Naive B cell (primary cell): ENCODE measurements at places on chromosomes 1 and 21.

GRCh38 chr1:3688356-3689137, 36.2 kb downstream of the TP73 start:
- no peak for DNase-seq

- DNase-seq, result no peak
Observed at GRCh38 chr1:3078430-3078861, 9.4 kb downstream of the PRDM16 start.

GRCh38 chr21:39663066-39663465, 50.3 kb downstream of the B3GALT5 start:
- DNase-seq, result no peak

- no peak for DNase-seq
Observed at GRCh38 chr1:72997041-72997440, 714.7 kb upstream of the NEGR1 start.

- DNase-seq, result no peak
Observed at GRCh38 chr1:214747050-214747635, 144.1 kb downstream of the CENPF start.

DNA sequence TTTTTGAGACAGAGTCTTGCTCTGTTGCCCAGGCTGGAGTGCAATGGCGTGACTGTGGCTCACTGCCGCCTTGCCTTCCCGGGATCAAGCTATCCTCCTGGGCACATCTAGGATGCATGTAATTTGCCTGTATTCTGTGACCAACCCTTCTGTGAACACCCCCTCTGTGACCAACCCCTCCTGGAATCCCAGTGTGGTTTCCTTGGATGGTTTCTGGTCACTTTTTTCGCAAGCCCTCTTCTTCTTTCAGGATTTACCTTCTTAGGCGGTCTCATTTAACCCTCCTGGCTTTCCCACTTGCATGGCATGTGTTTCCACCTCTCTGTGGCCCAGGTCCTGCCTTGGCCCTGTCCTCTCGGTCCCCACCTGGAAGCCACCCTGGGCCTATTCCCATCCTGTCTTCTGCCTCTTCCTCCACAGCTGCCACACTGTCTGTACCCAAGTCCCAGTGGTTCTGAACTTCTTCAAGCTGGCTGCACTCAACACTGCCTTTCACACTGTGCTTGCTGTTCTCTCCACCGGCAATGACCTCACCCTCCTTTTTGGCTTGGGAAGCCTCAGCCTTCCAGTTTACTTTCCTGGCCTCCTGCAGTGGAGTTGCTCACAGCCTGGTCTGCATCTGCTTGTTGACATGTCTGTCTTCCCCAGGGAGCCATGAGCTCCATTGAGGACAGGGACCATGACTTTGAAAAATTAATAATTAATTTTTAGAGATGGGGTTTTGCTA, 57.0 kb downstream of the DISC1 start:
- no peak for DNase-seq

DNA sequence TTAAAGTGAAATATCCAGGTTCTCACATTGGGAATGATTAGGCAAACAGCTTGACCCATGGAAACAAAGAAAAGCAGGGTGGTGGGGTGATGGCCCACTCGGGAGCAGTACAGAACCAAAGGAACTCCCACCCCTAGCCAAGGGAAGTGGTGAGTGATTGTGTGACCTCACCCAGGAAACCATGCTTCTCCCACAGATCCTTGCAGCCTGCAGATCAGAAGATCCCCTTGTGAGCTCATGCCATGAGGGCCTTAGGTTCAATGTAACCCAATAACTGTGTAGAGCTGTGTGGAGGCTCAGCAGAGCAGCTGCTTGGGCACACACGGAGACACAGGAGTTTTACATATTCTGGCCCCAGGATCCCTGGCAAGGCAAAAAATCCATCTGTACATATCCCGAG, 311.8 kb upstream of the DPYD start:
- DNase-seq, result no peak

DNA sequence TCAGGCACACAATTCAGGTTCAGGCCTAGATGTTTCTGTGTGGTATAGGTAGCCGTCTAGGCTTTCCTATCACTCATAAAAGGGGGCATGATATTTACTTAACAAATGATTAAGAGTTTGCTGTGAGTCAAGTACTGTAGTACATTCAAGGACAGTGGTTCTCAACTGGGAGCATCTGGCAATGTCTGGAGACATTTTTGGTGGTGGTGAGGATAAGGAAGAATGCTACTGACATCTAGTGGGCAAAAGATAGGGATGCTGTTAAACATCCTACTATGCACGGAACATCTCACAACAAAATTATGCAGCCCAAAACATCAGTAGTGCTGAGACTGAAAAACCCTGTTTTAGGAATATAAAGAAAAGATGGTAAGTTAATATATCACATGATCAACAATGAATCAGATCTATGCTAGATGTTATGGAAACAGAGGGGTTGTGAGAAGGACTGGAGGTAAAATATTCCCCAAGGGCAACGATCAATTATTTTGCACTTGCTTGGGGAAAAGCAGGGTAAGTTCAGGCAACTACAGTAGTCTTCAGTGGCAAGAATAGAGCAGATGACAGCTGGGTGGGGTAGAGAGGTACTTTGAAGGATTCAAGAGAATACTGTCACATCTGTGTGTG, 4.9 kb downstream of the DNTTIP2 start:
- DNase-seq, result peak; percentile 12

DNA sequence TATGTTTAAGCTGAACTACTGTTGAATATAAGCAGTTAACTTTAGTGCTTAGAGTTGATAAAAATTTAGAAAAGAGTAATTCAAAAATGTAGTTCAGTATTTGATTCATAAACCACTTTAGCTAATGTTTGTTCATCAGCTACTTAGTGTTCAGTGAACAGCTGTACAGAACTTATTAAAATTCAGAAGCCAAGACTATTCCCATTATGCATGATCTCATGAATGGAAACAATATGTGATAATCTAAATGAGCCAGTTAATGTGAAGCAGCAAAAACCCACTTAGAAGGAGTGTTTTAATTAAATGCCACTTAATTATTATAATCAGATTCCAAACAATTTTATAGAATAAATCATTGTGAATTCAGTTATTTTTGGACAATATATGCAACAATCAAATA, 92.9 kb upstream of the NEGR1 start:
- no peak for DNase-seq

GRCh38 chr1:156126630-156127534, 12.4 kb downstream of the LMNA start:
- peak; percentile 39 for DNase-seq

GRCh38 chr1:13901597-13901996, 201.6 kb downstream of the PRDM2 start:
- DNase-seq, result no peak

DNA sequence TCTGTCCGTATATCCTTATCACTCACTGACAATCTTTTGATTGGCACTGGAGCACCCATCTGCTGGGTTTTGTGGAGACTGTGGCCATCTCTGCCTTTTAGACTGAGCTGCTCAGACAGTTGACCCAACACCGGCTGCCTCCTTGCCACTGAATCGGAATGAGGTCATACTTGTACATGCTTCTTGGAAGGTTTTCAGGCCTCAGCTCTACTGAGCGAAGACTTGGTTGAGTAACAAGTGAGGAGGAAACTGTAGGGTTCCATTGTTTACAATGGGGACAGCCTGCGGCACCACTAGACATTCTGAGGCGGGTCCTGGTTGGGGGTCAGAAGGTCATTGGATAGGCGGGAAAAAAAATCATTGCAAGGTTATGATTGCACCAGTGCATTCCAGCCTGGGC, 320.3 kb downstream of the KIF26B start:
- DNase-seq, result no peak

DNA sequence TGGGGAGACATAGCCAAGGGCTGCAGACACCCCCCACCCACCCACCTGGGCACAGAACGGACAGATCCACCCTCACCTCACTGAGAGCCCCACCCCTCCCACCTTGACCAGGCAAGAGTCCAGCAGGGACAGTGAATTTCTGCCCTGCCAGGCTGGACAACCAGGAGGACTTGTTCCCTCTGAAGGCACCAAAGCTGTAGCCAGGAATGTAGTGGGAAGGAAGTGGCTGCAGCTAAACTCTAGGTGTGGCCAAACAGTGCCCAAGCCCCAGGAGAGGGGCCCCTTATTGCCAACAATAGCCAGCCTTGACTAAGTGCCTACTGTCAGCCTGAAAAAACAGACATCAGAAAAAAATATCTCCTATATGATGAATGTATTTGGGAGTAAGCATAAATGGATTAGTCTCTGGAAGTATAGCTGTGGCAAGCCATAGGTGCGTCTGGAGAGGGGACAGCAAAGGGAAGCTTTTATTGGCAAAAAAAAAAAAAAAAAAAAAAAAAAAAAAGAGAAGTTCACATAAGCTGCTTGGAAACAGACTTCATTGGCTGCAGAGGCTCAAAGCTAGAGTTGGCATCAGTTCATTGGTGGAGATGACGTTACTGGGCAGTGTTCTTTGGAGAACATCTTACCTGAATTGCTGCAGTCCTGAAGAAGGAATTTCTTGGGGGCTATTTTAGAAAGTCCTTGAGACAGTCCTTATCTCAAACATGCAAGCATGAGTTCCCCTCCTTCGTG, 64.1 kb upstream of the TMEM51 start:
- DNase-seq, result peak; percentile 13

- DNase-seq, result no peak
Observed at GRCh38 chr1:189513091-189513490, 964.6 kb downstream of the BRINP3 start.

DNA sequence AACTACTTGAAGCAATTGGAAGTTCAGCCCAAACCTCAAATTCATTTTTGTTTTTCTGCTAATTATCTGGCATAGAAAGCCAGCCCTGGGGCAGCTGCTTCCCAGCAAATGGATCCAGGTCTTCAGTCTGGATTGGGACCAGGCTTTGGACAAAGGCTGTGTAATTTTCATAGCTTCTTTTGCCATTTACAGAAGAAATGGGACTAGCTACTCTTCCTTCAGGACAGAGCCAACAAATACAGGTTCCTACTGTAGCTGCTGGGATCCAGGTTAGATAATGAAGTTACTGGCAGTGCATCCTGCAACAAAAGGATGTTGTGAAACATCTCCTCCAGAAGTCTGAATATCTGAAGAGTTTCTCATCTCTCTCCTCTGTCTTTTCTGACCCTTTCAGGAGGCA, 171.5 kb upstream of the CAMK1G start:
- DNase-seq, result no peak

DNA sequence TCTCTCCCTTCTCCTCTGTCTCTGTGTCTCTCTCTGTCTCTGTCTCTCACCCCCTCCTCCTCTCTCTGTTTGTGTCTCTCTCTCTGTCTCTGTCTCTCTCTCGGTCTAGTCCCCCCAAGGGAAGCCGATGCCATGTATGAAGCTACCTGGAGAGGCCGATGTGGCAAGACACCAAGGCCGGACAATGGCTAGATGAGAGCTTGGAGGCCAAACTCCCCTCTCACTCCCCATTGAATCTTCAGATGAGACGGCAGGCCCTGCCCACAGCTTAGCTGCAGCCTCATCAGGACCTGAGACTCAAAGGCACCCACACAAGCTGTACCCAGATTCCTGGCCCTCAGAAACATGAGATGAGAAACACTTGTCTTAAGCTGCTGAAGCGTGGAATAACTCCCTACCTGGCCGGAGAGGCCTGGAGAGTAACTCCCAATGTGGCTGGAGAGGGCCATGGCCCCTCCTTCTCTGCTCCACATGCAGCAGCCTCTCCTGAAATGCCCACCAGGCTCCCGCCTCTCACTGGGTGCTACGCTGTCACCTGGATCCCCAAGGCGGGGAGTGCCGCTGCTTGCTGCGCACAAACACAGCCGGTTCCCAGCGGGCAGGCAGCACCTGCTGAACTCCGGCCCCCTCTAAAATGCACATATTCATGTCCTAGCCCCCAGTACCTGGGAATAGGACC, 7.8 kb upstream of the ACTRT2 start:
- DNase-seq, result no peak

- DNase-seq, result peak; percentile 33
Observed at GRCh38 chr1:216531263-216532239, 108.3 kb upstream of the USH2A start.

DNA sequence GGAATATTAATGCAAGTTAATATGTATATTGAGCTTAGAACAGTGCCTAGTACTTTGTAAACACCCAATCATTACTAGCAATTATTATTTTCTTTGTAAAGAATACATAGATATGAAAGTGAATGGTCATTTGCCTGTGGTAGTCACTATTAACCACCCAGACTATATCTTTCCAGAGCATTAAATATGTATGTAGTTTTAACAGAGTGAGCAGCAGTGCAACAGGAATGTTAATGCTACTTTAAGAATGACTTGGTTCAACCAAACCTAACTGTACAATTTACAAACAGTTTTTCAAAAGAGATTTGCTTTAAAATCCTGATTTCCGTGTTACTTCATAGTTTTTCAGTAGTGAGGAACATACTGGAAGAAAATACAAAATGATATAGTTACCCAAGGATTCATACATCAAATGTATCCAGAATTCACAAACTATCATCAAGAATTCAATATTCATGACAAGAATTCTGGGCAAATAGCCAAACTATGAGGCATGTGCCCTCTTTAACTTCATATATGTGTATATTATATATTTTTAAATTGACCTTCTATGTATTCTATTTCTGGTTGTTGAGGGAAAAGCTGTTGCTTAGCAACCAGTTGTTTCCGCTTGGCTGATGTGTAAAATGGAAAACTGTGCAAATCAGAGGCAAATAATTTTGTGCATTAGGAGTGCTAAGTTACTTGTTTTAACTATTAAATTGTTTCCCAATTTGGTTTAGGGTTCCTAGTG, 34.9 kb upstream of the IVNS1ABP start:
- no peak for DNase-seq

DNA sequence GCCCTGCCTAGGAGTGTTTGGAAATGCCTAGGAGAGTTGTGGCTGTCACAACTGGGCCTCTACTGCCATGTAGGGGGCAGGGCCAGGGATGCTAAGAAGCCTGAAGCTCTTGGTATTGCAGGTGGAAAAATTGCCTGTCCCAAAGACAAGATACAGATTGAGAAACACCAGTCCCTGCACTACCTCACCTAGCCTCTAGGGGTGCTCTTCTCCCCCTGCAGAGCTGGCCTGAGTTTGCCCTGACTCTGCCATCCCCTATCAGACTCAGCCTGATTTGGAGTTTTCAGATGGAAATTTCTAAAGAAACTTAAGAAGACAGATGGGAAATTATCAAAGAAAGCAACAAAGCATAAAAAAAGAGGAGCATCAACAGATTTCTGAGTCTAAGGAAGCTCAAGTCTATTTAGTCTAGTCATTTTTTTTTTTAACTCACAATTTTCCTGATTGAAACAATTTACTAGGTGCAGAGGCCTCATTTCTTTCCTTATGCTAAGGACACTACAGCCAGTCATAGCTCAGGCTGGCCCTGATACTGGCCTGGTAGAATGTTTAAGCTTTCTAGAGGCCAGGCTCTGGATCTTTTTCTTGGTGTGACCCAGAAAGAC, 61.4 kb upstream of the LRRN2 start:
- peak; percentile 33 for DNase-seq

- no peak for DNase-seq
Observed at GRCh38 chr1:28144203-28145135, 32.0 kb downstream of the PTAFR start.

- DNase-seq, result no peak
Observed at GRCh38 chr1:58443986-58444868, 102.3 kb downstream of the OMA1 start.

GRCh38 chr1:90821788-90822359, 104.8 kb upstream of the BARHL2 start:
- no peak for DNase-seq
